ENCODE measurements at places on chromosomes 3 and 15.

- no peak for DNase-seq
These were observed 66.0 kb upstream of the SLC2A2 start for GRCh38 chr3:171092467-171092911.

GRCh38 chr15:64596701-64597476, 136.5 kb downstream of the ZNF609 start:
- DNase-seq = peak; percentile 38

DNA sequence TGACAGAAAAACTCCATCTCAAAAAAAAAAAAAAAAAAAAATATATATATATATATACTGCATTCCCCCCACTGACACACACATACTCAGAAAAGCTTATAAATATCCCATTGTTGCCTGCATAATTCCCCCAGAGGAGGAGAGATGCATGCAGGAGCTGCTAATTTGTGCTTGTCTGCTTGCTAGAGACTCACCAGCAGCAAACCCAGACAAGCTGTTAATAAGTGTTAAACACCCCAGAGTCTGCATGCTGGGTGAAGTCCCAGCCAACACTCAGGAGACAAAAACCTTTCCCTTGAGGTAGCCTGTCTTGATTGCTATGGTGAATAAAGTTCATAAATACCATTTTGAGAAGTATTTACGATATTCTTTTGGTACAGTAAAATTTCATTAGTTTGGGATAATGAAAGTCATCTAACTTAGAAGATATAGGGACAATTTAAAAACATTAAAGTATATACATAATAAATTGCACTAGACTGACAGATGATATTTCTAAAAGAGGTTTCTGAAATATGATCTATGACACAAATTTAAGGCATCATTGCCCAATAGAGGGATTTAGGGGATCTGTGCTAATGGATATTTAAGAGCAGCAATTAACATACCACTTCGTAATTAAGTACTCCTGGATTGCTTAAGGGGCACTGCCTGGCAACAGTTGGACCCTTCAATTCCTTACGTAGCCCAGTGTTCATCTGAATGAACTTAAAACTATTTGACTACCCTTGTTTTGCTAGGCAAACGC, 400.0 kb upstream of the C2CD4B start:
- no peak for DNase-seq

DNA sequence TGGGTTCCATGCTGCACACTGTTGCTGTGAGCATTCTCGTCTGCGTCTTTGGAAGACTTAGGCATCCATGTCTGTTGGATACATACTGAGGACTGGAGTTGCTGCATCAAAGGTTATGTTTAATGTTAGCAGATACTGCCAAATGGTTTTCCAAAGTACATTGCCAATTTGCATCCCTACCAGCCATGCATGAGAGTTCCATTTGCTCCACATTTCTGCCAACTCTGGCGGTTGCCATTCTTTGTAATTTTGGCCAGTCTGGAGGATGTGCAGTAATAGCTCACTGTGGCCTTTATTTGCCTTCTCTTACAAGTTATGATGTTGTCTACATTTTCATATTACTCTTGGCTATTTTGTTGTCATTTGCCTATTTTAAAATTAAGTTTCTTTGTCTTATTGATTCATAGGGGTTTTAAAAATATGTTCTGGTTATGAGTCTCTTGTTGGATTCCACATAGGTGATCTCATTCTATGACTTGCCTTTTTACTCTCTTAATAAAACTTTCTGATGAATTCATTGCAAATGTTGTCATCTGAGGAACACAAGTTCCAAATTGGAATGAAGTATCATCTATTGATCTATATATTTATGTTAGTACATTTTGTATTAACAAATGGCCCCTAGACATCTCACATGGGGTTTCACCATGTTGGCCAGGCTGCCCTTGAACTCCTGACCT, 42.1 kb downstream of the FBLN2 start:
- no peak for DNase-seq

- DNase-seq = no peak
These were observed 62.5 kb upstream of the SKOR1 start for GRCh38 chr15:67762610-67763368.

DNA sequence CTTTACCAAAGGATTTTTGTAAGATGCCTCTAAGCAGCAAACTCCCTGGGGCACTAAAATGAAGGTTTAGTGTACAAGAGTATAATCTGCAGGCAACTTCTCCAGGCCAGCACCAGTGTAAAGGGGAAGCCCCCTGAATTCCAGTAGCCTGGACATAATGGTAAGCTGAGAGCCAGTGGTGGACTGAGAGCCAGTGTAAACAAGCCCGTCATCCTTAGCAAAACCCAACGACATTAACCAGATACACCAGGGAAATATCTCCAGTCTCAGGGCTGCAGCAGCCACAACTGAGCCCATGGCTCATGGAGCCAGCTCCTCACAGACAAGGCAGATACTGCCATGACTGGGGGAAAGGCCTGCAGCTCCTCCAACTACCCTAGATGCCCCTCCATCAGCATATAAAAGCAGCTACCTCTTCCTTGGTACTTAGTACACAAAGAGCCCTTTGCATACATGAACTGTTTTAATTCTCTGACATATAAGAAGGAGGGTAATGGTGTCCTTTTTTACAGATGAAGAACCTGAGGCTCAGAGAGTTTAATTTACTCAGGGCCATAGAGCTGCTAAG, 21.7 kb downstream of the PARP16 start:
- DNase-seq = no peak

- no peak for DNase-seq
These were observed 32.0 kb upstream of the APEH start for GRCh38 chr3:49641921-49642707.

DNA sequence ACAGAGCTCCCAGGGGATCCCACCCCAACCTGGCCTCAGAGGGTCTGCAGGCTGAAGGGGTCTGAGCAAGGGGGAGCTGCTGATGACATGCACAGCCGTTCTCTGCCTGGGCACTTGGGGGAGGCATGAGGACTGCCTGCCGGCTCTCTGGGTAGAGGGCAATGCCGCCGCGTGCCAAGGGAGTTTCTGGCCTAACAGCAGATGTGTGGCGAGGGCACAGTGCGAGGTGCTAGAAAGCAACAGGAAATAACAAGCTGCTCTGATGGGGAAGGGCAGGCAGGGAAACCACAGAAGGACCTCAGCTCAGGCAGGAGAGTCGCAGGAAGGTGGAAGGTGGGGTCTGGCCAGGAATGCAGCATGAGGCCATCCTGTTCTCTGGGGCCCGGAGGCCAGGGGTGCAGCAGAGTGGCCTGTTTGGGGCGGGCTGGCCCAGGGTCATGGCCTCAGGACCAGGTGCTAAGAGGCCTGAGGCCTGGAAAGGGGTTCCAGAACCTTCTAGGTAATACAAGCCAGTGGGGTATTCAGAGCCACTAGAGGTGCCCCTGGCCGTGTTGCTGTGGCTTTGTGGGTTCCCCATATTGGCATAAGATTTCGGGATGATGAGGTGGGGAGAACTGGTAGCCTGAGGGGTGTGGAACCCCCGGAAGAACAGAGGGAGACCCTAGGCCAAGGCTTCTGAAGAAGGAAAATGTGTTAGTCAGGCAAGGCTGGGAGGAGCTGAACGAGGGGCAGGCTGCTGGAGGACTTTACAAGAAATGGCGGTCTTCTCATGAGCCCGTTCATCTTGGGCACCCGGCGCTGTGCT, 41.2 kb downstream of the RGMA start:
- no peak for DNase-seq

DNA sequence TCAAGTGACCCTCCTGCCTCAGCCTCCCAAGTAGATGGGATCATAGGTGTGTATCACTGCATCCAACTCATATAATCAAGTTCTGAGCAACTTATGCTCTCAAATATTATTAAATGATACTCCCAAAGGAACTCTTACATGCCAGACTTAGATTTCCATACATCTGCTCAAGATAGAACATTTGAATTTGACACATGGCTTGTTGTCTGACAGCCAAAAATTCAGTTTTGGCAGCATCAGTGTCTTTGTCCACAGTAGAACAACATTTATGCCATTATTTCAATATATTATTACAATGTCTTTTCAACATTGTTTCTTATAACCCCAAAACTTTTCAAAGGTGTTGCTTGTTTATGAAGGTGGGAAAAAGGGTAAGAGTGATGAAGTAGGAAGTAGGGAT, 116.2 kb downstream of the SUCNR1 start:
- DNase-seq = no peak

GRCh38 chr3:132135628-132136333, 101.0 kb upstream of the CPNE4 start:
- no peak for DNase-seq

DNA sequence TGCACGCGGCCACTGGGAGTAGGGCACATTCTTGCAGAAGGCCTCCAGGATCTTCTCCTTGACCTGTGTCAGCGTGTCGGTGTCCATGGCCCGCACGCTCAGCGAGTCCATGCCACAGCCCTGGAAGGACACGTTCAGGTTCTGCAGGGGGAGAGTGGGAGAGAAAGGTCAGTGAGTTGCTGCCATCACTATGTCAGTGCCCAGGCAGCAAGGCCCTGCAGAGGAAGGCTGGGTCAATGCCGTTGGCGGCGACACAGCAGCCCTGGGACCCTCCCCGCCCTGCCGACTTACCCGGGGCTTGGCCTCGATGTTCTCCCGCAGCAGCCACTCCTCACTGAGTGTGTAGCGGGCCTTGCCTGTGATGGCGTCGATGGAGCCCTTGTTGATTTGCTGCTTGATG, 19.8 kb downstream of the H1-8 start:
- DNase-seq = no peak

DNA sequence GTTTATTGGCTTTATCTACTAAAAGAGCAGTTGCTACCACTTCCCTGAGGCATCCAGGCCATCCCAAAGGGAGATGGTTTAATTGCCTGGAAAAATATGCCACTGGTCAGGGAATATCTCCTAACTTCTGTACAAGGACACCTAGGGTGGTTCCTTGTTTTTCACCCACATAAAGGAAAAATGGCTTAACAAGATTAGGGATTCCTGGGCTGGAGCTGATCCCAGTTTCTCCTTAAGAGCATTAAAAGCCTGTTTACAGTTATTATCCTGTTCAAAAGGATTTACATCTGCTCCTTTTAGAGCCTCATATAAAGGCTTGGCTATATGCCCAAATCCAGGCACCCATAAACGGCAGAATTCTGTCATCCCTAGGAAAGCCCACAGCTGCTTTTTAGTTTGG, 70.2 kb upstream of the WNT7A start:
- no peak for DNase-seq

Measured in right kidney (tissue), 9 donors.